ENCODE measurements at places on chromosomes 3 and 15. TPM values are rescaled to one million over a fixed set of nuclear protein-coding genes. Genes with fewer than 3 reads are reported as not detected.

DNA sequence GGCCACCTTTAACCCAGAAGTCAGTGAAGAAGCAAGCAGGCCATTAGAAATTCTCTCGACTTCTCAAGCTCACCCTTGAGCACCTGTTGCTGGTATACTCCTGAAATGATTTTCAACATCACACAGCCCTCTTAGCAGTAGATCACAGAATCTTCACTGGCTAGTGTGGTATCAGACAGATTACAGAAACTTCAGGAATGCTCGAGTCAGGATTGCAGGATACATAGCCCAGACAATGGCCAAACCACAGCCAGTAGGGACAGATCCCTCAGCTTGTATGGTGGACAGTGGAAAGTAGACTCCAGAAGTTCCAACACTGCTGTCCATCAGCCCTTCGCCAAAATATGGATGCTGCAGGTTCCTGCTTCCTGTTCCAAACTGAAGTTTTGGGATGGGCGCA is 4.5 kb upstream of the KLHL40 start:
- no peak for DNase-seq

GRCh38 chr15:61537337-61537736 is 308.2 kb upstream of the RORA start:
- no peak for DNase-seq

GRCh38 chr3:47161983-47162696 is 1.8 kb downstream of the SETD2 start:
- no peak for DNase-seq

DNA sequence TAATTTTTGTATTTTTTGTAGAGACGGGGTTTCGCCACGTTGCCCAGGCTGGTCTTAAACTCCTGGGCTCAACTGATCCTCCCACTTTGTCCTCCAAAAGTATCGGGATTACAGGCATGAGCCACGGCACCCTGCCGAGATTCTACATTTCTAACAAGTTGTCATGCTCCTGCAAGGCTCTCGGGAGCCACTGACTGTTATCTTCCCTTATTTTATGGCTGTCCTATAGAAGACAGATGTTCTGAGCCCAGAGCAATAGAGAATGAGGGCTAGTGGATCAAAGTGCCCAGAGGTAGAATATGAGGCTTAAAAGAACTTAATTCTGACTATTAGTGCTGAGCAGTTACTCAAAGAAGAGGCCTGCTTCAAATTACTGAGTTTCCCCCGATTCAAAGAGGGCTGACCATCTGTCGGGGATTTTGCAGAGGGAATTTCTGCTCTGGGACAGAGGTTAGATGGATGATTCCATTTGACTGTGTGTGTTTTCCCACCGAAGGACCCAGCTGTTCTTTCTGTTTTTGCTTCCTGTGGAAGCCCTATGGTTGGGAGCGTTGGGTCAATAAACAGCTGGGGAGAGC is 39.5 kb downstream of the ITPR1 start:
- no peak for DNase-seq

- no peak for DNase-seq
Measured at GRCh38 chr3:167456157-167456799, 17.6 kb downstream of the SERPINI2 start.

GRCh38 chr3:107523539-107524325 is 970 bp downstream of the BBX start:
- peak; percentile 67 for DNase-seq

FBLN2 gene
- total RNA-seq = 0.35 TPM

DNA sequence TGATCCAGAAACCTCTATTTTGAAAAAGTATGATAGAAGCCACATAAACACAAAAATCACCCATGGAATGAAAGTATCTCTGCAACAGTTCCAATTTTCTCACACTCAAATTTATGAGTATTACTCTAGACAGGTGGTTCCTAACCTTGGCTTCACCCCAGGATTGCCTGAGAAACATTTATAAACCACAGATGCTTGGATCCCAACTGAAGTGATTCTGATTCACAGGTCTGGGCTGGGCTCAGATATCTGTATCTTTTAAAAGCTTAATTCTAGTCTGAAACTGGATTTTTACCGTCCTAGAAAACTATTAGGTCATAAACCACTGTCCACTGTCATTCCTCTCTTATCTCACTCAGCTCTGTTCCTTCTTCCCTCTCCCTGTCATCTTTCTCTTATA is 7.4 kb upstream of the SST start:
- DNase-seq = no peak

MAPKAPK3 gene
- 175 TPM for total RNA-seq

DNA sequence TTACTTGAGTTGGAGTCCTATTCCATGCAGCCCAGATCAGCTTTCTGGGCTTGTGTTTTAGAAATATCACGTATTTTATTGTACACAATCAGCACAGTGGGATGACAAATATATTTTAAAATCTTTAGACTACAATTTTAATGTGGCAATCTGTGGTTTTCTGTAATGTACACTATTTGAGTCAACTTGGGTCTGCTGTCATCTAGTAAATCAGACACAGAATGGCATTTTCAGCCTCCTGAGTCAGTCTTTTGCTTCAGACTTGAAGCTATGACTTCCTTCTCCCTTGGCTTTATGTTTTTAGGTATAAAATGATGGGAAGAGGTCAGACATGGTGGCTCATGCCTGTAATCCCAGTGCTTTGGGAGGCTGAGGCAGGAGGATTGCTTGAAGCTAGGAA is 232.1 kb downstream of the NECTIN3 start:
- no peak for DNase-seq

DNA sequence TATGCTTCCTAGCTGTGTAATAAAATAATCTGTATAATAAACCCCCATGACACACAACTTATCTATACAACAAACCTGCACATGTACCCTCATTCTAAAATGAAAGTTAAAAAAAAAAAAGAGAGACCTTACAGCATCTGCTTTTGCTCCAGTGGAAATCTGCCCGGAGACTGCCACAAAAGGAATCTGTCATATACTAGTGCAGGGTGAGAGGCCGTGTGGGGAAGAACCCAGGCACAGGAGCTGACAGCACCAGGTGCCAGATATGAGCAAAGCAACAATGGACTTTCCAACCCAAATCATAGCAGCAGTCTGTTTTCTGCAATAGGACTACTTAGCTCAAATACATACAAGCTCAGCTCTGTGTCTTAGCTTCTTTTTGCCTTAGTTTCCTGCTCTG is 346.5 kb downstream of the ROBO1 start:
- no peak for DNase-seq

TRPM1 gene
- not detected for total RNA-seq

DNA sequence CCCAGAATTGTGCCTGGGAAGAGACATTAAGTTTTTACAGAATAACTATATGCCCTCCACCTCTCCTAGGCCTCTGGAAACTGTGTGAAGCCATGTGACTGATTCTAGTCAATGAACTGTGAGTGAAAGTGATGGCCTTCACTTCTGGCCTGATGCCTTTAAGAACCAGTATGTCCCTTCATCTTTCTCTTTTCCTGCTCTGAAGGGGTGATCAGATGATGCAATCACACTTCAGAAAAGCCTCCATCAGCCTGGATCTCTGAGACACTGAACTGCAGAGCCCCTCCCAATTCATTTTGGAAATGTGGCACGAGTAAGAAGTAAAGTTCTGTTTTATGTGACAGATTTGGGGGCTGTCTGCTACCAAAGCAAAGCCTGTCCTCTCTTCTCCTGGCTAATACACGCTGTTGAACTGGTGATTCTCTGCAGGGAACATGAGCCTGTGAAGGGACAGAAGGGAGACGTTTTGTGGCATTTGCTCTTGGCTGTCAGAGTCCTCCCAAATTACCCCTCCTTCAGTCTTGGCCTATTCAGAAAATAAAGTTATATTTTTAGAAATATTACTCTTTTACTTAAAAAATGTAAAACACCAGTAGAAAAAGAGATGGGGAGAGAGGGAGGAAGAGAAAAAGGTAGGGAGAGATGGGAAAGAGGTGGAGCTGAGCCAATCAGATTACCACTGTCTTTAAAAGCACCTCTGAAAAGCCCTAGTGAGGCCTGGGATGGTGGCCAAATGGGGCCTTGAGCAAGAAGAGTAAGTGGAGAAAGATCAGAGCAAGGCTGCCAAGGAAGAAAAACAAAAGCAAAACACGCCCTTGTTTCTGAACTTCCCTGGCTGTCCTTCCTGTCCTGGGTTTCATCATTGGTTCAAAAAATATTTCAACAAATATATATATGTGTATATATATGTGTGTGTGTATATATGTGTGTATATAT is 40.9 kb upstream of the RYK start:
- DNase-seq = no peak

DNA sequence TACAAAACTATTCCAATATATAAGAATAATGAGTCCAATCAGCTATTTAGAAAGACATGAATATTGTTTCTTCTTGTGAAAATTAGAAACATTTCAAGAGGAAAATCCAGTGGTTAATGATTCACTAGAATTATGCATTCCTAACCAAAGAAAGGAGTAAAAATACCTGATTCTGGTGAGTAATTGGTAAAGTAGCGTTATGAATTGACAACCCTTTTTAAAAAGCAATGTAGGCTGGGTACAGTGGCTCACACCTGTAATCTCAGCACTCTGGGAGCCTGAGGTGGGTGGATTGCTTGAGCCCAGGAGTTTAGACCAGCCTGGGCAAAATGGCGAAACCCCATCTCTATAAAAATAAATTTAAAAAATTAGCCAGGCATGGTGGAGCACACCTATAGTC is 43.3 kb downstream of the TOPAZ1 start:
- no peak for DNase-seq

DNA sequence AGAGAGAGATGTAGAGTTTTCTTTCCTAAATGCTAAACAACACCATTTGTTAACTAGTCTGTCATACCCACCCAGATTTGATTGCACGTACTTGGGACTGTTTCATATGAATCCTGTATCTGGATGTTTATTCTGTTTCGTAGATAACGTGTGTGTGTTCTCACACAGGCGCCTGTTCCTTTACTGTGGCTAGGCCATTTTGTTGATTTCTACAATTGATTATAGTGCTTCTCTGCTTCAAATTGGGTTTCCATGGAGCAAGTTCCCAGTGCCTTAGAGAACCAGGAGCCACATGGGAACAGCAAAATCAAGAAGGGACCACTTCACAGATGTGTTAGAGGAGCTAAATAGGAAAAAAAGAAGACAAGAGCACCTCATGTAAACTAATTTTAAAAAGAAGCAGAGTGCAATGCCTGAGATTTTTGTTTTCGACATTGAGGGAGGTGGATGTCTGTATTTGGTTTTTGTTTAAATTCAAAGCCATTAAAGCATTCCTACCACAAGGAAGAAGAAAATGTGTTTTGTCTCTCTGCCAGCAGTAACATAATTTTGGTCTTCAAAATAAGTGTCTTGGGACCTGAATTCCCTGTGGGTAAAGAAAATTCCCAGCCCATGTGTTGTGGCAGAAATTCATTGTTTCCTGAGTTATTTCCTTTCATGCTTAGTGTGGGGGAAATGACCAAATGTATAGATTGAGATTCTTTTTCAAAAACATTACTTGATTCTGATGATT is 424.0 kb upstream of the C2CD4B start:
- no peak for DNase-seq

DNA sequence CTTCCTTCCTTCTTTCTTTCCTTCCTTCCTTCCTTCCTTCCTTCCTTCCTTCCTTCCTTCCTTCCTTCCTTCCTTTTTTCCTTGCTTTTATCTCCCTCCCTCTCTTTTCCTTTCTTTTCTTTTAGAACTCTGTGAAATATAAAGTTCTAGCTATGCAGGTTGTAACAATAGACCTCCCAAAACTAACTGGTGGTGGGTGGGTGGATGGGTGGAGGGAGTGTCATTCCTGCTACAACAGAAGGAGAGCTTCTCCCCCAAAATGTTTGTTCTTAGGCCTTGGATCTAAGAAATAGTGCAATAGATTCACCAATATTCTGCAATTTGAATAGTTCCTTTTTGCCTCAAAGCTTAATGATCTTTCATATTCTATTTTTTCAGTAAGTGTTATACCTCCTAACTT is 215.9 kb downstream of the GAP43 start:
- no peak for DNase-seq

DNA sequence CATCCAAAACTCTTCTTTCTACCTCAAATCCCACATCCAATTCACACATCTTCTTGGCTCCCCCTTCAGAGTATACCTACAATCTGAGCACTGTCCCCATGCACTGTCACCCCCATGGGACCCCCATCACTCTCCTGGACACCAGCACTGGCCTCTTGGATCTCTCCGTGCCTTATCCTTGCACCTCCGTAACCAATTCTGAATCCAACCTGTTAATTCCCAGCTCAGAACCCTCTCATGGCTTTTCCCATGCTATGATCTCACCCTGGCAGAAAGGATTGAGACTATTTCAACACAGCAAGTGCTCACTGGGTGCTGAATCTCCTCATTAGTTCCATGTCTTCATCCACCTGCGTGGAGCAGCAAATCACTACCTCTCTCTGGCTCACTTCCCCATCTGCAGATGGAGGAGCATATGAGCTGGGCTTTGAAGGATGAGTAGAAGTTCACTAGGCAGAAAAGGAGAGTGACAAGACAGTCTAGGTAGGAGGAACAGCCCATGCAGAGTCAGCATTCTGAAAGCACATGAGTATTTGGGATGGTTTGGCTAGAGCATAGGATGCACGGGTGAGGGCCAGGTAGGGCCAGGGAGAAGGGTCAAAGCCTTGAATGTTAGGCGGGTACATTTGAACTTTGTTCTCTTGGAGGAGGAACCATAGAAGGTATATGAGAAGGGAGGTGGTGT is 48.7 kb downstream of the SLC6A6 start:
- DNase-seq = no peak

Data from activated CD8-positive, alpha-beta memory T cell treated with anti-CD3 and anti-CD28 coated beads, Interleukin-2, amount 10 ng/mL, durations not matched to agents 7 days and 5 days (primary cell).